Stimulated activated CD8-positive, alpha-beta memory T cell treated with anti-CD3 and anti-CD28 coated beads, Interleukin-12 subunit alpha, Interleukin-12 subunit beta, amount 100 ng/mL, for 1 hour (primary cell): ENCODE measurements at places on chromosomes 6 and 20.

GRCh38 chr6:111625461-111626391 lies 20.0 kb upstream of the TRAF3IP2 start:
- no peak for DNase-seq

GRCh38 chr6:81031416-81031815 lies 721.1 kb downstream of the TENT5A start:
- no peak for DNase-seq

- no peak for DNase-seq
Observed at GRCh38 chr6:7073821-7074525, 33.8 kb upstream of the RREB1 start.

GRCh38 chr20:13205848-13206434 lies 15.1 kb upstream of the ISM1 start:
- DNase-seq: no peak
